ENCODE measurements at places on chromosomes 11 and 22. TPM values are rescaled to one million over a fixed set of nuclear protein-coding genes. Genes with fewer than 3 reads are reported as not detected.

The APOA4 gene
- not detected for total RNA-seq

The YWHAH gene
- total RNA-seq = 121 TPM

The ALDH3B2 gene
- total RNA-seq = not detected

The CRYBB3 gene
- not detected for total RNA-seq
